ENCODE measurements at places on chromosomes 16 and 17. TPM values are rescaled to one million over a fixed set of nuclear protein-coding genes. Genes with fewer than 3 reads are reported as not detected.
A peak's percentile ranks its signal among the peaks of the same experiment; 100 is the strongest.

KRTAP4-8 gene
- polyA plus RNA-seq: not detected

SPIRE2 gene
- 2.2 TPM for polyA plus RNA-seq

GRCh38 chr17:79777894-79778503 lies at the start of gene CBX2:
TSS of gene CBX2 (plus strand) at chr17:79778148. CDS start at chr17:79778236, 88 bp downstream.
- DNase-seq: peak; percentile 76

- DNase-seq: no peak
These were observed 118.3 kb downstream of the BANP start for GRCh38 chr16:88069397-88070168.
